ENCODE measurements at places on chromosomes 2 and 18.

DNA sequence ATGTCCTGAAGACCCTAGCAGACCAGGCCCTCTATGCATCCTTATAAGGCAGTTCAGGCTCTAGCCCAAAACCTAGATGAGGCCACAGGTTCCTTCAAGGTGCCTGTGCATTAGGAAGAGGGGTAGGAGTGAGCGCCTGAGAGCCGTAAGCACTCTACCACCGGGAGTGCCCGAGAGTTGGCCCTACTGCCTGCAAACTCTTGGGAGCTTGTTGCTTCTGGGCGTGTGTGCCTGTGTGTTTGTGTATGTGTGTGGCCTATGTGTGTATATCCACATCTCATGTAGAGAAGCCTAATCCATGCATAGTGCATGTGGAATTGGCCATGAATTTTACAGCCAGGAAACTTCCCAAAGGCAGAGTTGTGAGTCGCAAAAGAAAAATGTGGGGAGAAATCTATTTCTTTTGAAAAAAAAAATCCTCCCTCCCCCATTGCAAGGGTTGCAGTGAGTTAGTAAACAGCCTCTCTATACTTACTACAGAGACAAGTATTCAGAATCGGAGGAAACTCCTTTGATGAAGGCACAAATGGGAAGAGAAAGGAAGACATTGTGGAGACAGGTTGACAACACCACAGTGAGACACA lies 96.8 kb downstream of the ADD2 start:
- DNase-seq, result no peak

DNA sequence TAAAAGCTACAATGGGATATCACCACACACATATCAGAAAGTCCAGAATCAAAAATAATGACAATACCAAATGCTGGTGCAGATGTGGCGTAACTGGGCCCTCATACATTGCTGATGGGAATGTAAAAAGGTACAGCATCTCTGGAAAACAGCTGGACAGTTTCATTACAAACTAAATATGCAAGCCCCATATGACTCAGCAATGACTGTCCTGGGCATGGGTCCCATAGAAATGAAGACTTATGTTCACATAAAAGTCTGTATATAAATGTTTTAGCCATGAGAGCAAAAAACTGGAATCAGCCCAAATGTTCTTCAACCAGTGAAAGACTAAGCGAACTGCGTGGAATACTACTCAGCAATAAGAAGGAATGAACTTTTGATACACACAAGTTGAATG lies 56.7 kb downstream of the ALPK2 start:
- no peak for DNase-seq

DNA sequence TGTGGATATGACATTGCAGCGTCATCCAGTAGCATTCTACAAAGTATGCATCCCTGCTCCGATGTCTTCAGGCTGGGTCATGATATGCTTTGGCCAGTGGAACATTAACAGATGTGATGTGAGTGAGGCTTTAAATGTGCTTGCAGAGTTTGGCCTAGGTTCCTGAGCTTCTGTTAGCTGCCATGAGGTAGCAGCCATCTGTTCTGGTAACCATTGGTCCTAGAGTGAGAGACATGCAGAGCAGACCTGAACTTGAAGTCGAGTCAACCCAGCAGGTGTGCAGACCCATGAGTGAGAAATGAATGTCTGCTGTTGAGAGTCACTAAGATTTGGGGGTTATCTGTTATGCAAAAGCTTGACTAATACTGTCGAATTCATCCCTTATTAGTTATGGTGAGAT lies 73.8 kb upstream of the NABP1 start:
- no peak for DNase-seq

DNA sequence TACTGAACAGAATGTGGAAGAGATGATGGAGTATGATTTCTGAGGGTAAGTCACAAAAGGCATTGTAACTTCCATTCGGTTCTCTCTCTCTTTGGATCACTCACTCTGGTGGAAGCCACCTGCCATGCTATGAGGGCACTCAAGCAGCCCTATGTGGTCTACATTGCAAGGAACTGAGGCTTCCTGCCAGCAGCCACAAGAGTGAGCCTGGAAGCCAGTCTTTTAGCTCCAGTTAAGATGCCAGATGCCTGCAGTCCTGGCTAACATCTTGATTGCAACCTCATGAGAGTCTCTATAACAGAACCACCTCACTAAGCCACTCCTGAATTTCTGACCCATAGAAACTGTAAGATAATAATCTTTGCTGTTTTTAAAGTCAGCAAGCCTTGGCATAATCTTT lies 935.7 kb downstream of the LRP1B start:
- DNase-seq, result no peak

DNA sequence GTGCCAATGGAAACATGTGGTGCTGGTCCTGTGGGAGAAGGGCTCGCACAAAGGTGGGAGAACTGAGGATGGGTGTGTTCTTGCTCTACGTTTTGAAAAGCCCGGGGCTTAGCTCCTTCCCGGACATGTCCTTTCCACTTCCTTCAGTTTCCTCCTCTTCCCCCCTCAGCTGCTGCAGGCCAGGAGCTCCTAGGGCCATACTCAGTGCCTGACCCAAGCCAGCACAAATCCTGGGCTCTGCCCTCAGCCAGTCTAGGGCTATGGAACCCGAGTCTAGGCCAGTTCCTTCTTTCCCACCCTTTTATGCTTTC lies 1.4 kb upstream of the SIX2 start:
- no peak for DNase-seq

- no peak for DNase-seq
These were observed 56.2 kb downstream of the STPG4 start for GRCh38 chr2:47098953-47099352.

DNA sequence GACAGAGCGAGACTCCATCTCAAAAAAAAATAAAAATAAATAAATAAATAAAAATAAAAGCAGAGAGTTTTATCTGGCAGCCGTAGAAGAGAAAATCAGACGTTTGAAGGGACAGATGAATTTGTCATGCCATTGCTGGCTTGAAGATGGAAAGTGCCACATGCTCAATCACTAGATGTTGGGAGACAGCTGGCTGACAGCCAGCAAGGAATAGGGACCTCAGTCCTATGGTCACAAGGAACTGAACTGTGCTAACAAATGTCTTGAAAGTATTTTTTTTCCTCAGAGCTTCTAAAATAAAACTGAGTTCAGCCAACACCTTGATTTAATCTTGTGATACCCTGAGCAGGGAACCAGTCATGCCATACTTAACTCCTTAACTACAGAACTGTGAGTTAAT lies 65.4 kb downstream of the DTNA start:
- no peak for DNase-seq

- DNase-seq, result no peak
These were observed 185.4 kb upstream of the FAM98A start for GRCh38 chr2:33784488-33784887.

DNA sequence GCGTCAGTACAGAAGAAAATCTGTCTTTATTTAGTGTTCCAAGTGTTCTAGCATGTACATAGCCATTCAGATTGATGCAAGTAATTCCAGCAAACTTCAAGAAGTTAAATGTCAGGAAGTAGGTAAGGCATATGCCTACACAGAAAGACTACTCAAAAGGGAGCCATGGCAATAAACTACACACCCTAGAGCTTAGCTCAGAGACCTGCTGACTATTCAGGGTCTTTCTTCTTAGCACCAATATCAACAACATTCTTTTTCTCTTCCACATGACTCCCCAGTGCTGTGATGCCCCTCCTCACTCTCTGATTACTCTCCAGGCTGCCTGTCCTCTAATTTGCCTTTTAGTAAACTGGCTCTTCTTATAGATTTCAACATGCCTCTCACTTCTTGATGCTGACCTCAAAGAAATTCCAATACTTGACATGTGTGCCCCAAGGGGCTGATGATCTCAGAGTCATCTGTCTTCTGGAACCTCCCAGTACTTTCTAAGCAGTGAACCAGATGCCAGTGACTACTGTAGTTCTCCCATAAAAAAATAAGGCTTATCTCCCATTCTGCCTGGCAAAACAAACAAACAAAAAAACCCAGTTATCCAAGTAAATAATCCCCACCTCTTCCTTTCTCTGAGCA lies 909.2 kb upstream of the FANCL start:
- no peak for DNase-seq

- no peak for DNase-seq
These were observed 50.1 kb downstream of the TIMM21 start for GRCh38 chr18:74198453-74198852.

DNA sequence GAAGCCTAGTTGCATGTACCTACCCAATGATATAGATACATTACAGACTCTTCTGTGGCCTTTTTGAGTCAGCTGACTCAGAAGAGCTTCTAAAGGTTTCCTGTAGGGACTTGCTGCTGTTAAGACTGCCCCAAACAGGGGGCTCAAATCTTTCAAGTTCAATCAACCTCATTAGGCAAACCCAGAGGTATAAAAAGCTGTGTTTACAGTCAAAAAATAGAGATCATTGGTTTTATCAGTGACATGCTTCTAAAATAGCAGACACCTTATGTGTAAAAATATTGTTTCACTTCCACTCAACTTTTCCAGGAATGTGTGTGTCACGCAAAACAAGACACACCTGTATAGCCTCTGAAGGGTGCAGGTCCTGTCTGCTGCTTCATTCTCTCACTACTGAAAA lies 624.3 kb upstream of the FANCL start:
- no peak for DNase-seq

DNA sequence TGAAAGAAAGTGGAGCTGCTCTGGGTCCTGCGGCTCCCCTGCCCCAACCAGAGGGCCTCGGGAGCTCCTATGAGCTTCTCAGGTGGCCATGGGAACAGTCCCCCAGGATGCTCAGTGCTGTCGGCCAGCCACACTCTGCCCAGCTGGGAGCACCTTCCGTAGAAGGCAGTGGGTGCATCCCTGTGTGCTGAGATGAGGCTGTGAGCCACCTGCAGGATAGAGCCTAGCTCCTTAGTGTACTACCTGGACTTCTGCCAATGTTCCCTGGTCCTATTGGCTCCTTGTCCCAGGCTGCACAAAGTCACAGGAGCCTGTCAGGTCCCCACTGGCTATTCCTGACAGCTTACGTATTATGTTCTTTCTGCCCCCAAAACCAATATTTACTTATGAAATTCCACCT lies 16.1 kb downstream of the PRELID3A start:
- DNase-seq, result no peak

DNA sequence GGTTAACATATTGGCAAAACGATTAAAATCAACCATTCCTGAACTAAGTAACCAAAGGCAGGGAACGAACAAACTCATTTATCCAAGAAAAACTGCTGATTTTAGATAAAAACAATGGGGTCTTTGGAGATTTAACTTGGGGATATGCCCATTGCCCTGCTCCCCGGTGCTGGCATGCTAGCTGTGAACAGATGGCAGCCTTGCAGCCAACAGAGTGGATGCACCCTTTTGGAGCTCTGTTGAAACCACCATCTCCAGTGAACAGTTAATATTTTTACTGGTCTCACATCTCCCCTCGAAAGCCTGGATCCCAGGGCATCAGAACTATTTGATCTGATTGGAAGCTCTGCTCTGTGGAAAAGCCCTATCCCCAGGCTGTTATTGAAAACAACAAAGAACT lies 303.1 kb downstream of the TGIF1 start:
- DNase-seq, result no peak

- DNase-seq, result no peak
These were observed 55.2 kb upstream of the DTNB start for GRCh38 chr2:25728559-25728958.
